Stimulated activated CD4-positive, alpha-beta T cell treated with anti-CD3 and anti-CD28 coated beads, Interleukin-4, amount 100 ng/mL, for 1 hour (primary cell): ENCODE measurements at places on chromosomes 11 and 22.

DNA sequence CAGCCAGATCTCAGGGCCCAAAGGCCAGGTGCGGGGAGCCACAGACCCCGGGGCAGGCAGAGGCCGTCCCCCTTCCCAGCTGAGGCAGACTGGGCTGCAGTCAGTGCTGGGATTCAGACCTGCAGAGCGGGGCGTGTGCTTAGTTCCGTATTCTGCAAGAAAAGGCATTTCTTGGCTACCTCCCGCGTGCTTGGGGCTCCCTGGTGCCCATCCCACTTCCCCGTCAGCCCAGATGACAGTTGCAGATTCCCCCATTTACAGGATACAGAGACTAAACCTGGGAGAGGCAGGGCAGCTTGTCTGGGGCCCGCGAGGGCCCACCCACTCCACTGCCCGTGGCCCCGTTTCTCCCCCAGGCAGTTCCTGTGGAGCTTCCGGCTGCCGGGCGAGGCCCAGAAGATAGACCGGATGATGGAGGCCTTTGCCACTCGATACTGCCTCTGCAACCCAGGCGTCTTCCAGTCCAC lies 18.3 kb downstream of the CYTH4 start:
- DNase-seq, result peak; percentile 37

DNA sequence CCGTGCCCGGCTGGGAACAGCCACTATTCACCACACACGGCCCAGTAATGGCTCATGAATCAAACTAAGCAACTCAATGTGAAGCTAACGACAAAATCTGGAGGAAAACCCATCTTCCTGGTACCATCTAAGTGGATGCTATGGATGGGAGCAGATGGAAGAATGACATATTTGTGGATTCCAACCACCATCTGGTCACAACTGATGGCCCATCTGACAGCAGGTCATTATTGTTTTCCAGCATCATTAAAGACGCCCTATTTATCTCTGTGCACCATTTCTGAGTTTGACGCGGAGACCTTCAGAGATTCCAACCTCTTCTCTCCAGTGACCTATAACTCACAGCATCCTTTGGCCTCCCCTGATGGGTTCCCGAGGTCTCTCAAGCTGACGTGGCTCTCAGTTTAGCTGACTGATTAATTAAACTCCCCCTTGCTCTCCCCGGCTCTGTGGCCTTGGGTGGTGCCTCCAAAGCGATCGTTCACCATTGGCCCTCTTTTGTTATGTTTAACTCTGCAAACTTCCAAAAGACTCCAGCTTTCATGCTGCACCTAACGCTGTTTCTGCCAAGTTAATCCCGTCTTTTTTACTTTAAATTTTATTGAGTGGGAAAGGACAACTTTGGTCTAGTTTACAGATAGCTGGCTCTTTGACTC lies 1514.4 kb downstream of the BRD1 start:
- DNase-seq, result no peak

- DNase-seq, result no peak
These were observed 17.2 kb downstream of the CREB3L1 start for GRCh38 chr11:46294365-46295309.

DNA sequence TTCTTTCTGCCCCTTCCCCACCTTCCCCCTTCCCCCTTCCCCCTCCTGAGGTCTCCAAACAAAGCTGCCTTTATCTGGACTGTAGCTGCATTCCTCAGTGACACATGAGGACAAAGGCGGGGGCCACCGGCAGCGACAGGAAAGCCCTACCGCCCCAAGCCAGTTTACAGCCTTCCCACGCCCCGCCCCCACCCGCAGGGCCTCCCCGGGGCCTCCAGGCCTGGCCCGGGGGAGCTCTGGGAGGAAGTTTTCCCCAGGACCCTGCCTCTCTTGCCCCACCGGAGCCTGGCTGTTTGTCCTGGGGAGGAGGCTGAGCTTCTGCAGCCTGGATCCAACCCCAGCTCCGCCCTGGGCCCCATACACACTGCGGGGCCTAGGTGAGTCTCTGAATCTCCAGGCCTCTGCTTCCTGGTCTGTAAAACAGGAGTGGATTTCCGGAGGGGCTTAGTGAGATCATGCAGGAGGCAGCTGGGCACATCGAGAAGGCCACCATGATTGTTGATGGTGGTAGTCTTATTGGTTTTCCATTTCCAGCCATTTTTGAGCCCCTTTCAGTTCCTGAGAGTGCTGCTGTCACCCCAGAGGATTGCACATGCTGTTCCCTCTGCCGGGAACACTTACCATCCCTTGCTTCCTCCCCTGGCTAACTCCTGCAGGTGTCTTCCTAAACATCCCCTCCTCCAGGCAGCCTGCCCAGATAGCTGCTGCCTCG lies 130.7 kb downstream of the MN1 start:
- no peak for DNase-seq

DNA sequence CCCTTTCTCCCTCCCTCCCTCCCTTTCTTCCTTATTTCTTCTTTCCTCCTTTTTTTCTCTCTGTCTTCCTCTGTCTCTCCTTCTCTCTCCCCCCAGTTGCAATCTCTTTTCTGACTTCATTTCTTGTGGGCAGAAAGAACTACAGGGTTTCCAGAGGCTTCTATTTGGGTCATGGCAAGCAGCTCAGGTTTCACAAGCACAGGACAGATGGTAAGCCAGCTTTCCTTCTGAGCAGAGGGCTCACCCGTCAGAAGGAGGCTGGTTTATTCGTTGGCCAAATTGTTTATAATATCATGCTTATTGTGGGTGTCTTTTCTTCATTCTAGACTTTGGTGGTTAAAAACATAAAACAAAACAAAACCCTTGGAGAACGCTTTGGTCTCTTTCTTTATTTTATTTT lies 58.9 kb upstream of the CLMP start:
- DNase-seq, result no peak

DNA sequence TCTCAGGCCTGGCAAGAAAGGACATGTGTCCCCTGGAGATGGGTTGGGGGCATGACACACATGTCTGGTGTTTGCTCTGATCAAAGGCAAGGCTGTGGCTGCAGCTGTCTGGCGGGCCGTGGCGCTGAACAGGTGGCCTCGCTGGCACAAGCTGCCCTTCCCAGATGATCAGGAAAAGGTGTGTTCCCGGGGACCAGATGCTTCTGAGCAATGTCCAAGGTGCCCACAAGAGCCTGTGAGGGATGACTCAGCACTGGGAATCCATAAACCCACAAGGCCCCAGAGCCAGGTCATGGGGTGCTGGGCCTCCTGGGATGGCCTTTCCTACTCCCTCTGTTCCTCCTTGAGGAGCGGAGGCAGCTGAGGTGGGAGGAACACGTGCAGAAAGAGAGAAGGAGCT lies 9.7 kb upstream of the LRP5 start:
- no peak for DNase-seq

DNA sequence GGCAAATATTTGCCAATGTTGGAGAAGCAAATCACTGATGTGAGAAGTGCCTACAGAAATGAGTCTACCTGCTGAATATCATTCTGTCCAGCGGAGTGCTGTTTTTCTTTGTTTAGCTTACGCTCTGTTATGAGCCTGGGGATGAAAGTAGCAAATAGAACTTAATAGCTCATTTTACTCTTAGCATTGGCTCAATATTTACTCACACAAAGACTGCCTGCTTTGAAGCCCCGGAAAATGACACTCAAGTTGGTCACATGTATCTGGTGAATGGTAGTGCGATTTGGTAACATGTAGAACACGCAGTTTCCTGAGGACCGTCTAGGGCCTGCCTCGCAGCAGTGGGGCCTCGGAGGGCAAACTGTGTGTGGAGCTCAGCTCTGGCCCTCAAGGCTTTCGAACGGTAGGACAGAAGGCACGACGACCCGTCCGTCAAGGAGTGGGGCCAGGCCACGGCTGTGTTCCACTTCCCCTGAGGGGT lies 38.9 kb downstream of the TBC1D22A start:
- no peak for DNase-seq

GRCh38 chr11:111843661-111844060 lies 27.7 kb downstream of the ALG9 start:
- no peak for DNase-seq

DNA sequence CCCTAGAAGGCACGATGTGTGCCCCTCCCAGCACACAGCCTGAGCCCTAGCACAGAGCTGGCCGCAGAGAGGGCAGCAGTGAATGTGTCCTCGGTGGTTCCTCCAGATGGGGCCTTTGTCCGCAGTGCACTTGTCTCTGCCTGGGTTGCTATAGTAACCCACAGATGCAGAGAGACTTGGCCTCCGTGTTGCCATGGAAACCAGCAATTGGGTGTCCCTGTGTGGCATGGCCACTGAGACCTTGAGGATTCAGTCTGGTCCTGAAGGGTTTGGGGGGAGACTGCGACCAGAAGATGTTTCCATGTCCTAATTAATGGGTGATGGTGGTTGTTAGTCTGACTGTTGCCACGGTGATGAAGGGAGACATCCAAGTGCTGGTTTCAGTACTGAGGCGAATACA lies 42.6 kb upstream of the TUB start:
- DNase-seq, result no peak

GRCh38 chr11:69892986-69893555 lies 73.9 kb upstream of the FGF3 start:
- no peak for DNase-seq

DNA sequence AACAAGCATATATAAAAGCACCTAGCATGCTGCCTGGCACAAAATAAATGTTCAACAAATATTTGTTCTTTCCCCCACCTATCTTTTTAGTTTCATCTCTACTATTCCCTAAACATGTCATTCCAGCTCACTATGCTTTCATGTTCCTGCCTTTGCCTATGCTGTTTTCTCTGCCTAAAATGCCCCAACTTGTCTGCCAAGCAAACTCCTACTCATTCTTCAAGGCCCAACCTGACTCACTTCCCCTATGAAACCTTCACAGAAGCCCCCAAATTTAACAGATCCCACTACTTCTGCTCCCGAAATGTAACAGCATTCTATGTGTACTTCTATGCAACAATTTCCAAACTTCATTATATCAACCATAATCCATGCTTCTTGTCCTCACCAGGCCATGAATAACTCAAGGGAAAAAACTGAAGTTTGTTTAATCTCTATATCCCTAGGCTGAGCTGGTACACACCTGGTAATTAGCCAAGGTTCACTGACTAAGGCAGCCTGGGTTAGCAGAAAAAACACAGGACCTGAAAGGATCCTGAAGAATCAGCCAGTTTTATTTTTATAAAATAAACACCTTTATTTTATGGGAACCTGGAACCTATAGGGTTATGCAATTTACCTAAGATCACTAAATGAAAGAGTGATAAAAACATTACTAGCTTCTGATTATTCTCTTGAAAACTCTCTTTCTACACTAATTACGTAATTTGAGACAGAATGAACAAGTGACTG lies 72.2 kb downstream of the PAK1 start:
- no peak for DNase-seq

DNA sequence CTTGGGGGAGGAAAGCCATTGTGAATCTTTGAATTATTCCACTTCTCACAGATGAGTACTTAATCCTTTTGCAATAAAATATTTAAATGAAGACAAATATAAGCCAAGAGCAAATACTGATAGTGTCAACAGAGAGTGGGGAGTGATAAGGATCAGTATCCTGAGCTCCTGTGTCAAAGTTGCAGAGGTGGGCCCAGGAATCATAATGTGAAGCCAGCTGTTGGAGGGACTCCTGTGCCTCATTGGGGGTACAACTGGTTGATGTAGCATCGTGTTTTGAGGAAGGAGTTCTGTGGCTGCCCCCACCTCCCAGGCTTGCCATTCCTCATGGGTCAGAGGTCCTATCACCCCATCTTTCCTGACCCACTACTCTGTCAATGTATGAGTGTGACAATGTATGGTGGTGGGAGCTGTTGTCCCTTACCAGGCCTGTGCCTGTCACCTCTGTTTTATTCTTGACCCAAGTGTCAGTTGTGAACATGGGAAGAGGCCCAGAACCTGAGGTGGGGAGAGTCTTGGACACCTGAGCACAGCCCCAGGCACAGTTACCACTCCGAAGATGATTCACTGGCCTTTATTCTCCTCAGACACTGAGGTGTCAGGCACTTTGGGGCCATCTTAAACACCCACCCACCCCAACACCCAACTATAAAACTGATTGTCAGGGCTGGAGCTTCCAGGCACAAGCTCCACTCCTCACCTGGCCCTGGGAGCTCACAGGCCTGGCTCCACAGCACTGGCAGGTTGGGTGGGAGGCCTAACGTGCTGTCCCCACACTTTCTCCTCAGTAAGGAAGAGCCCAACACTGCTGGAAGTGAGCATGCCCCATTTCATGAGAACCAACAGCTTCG lies 38.4 kb downstream of the KCNQ1OT1 start:
- DNase-seq, result no peak

DNA sequence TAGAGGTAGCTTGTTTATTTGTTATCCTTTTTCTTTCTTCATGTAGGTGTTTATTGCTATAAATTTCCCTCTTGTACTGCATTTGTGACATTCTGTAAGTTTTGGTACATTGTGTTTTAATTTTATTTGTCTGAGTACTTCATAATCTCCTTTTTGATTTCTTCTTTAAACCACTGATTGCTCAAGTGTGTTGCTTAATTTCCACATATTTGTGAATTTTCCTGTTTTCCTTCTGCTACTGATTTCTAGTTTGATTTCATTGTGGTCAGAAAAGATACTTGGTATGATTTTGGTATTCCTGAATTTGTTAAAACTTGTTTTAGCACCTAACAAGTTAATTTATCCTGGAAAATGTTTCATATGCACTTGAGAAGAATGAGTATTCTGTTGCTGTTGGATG lies 15.1 kb downstream of the OR10V1 start:
- DNase-seq, result no peak

GRCh38 chr11:125463590-125464269 lies 32.3 kb downstream of the FEZ1 start:
- no peak for DNase-seq

DNA sequence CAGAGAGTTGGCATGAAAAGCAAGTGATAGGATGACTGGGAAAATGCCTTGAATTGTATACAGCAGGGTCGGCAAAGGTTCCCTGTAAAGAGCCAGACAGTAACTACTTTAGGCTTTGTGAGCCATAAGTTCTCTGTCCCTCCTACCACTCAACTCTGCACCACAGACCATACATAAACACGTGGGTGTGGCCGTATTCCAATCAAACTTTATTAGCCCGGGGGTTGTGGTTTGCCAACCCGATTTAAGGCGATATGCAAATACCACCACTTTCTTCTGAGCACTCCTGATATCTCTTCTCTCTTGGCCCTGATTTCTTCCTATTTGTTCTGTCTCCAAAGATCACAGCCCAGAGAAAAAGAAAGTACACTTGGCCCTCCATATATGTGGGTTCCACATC lies 87.5 kb downstream of the MN1 start:
- DNase-seq, result no peak

DNA sequence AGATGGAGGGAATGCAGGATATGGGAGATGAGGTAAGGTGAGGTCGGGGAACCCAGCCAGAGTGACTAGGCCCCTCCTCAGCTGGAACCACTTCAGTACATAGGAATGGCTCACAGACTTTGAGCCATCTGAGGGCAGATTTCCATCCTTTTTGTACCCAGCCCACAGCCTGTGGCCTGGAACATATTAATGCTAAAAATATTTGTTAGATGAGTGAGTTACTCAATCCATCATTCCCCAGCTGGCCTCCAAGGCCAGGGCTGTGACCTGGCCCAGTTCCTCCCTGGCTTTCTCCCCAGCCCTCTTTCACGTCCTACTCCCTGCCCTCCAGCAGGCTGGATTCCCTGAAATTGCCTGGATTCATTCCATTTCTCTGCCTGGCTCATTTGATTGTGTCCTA lies 57.2 kb upstream of the PRDM11 start:
- no peak for DNase-seq
